ENCODE measurements at places on chromosomes 5 and 9.

DNA sequence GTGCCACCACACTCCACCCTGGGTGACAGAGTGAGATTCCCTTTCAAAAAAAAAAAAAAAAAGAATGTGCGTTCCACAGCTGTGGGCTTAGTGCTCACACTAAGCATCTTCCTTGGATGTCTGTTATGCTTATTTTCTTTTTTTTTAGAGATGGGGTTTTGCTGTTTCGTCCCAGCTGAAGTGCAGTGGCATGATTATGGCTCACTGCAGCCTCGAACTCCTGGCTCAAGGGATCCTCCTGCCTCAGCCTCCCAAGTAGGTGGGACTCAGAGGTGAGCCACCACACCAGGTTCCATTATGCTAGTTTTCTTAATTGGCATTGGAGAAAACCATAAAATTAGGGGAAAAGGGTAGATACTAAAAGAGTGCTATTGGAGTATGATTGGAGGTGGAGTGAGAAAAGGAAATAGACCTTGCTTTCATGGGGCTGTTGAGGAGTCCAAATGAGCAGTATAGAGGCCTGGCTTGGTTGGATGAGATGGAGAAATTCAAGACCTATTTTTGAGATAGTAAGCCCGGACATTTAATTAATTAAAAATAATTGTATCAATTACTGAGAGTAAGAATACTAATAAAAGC is 978 bp upstream of the BRD3OS start:
- no peak for DNase-seq

DNA sequence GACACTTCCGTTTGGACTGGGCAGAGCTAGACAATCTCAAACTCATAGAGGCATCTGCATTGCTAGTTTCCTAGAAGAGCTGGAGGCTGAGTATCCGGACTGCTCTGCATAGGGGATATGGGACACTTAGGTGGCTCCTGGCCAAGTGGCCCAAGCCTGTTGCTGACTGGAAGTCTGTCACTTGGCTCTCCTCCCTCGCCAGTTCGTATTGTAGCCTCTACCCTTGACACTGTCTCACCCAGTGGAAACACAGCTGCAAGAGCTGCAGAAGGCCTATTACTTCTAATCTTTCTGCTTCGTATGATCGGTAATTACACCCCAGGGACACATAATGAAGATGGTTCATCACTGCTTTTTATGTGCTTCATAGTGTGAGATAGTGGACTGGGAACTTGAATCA is 34.7 kb downstream of the ITGA1 start:
- DNase-seq: no peak

DNA sequence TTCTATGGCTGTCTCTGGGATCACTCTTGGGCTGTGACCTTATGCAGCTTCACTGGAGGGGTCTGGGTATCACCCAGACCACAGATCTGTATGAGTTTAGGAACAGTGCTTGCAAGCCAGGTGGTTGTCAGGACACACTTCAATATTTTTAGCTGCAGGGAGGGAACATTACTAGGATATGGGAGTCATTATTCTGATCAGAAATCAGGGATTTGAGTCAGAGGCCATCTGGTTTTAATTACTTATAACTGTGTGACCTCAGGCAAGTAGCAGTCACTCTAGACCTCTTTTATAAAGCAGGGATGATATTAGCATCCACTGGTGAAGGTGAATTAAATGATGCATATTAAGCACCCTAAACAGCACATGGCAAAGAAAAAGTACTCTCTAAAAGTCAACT is 60.1 kb upstream of the NMUR2 start:
- DNase-seq: no peak

- no peak for DNase-seq
Observed at GRCh38 chr5:93715761-93716160, 25.6 kb downstream of the POU5F2 start.

GRCh38 chr9:136018257-136019031 is 57.3 kb upstream of the UBAC1 start:
- no peak for DNase-seq

DNA sequence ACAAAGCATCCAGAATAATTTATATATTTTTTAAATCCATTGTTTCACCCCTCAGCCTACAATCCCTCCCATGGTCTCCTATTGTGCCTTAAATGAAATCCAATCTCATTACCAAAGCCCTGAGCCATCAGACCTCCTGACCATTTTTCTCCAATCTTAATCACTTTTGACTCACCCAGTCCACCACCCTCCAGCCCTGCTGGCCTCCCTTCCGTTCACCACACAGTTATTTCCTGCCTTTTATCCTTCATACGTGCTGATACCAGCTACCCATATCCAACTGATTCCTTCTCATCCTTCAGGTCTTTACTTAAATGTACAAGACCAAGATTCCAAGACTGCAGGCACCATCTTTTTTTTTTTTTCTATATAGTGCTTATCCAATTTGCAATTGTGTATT is 1026.7 kb upstream of the DMAC1 start:
- no peak for DNase-seq

DNA sequence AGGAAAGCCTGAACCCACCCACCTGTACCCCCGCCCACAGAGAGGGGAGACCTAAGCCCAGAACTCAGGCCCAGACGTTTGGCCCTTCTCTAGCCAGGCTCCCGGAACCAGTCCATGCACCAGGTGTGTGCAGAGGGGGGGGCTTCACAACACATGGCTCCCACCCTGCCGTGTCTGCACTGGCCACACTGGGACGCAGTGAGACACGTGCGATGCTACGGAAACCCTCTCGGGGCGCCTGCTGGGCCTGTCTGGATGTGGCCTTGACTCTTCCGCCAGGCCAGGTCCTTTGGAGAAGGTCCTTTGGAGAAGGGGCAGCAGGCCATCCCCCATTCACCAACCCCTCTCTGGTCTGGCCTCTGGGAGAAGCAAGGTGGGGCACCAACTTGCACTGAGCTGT is 58.4 kb upstream of the SARDH start:
- DNase-seq: no peak

GRCh38 chr9:95459178-95459577 is 57.6 kb downstream of the PTCH1 start:
- no peak for DNase-seq

DNA sequence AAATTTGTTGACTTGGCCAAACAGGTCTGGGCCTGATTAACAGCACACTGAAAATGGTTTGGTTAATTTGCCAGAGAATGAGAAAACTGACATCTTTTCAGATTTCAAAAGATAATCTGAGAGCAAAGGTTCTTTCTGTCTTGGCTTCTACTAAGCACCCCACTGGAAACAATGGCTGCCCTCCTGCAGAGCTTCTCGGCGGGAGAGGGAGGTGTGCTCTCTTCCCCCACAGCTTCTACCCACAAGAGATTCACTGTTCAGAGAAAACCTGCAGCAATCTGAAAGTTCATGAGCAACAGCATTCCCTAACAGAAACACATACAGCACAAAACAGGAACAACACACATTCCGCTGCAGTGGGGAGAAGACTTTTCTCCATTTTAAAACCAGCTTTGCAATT is 3.0 kb downstream of the DNAH5 start:
- no peak for DNase-seq

DNA sequence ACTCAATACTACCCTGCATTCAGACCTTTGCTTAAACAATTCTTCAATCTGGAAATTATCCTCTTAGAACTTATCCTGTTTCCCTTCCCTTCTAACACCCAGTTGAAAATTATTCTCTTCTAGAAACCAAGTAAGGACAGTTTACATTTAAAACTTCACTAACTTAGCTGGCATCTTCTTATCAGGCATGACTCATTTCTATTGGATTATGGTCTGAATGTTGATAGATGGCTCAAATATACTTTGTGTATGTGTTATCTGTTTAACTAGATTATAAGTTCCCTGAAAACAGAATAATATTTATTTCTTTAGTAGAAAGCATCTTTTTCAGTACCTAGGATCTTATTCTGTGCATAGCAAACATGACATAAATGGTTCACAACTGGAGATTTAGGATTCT is 161.9 kb downstream of the PPP2R2B start:
- no peak for DNase-seq

All from effector memory CD8-positive, alpha-beta T cell (primary cell).